HL-60 (cell line): ENCODE measurements at places on chromosomes 16 and 17.

DNA sequence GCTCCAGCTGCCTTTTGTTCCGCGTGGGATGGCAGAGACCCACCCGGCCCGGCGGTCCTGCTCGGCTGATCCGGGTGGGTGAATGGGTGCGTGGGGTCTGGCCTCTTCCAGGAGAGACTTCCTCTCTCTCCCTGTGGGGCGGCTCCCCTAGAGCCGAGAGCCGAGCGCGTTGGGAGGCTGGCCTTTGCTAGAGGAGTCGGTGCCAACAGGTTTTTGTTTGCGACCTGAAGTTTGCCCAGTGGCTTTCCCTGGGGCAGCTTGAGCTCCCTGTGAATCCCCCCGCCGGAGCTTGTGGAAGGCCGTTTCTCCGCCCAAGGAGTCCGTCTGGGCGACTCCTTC lies 970 bp downstream of the EPN2 start:
- no peak for DNase-seq

DNA sequence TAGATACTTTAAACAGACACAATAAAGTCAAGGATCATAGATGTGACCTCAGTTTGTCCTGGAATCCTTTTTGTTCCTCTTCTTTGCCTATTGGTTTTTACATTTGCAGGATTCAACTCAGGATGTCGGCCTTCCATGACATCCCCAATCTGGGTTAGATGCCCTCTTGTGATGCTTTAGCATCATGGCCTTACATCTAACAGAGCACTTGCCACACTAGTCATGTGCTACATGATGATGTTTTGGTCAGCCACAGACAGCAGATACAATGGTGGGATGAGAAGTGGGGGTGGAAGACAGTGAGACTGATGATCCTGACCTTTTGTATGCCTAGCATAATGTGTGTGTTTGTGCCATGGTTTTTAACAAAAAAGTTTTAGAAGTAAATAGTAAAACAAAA lies 1.8 kb upstream of the SYNRG start:
- DNase-seq = no peak

- no peak for DNase-seq
Observed at GRCh38 chr16:89921702-89922476, 1.3 kb upstream of the TUBB3 start.

DNA sequence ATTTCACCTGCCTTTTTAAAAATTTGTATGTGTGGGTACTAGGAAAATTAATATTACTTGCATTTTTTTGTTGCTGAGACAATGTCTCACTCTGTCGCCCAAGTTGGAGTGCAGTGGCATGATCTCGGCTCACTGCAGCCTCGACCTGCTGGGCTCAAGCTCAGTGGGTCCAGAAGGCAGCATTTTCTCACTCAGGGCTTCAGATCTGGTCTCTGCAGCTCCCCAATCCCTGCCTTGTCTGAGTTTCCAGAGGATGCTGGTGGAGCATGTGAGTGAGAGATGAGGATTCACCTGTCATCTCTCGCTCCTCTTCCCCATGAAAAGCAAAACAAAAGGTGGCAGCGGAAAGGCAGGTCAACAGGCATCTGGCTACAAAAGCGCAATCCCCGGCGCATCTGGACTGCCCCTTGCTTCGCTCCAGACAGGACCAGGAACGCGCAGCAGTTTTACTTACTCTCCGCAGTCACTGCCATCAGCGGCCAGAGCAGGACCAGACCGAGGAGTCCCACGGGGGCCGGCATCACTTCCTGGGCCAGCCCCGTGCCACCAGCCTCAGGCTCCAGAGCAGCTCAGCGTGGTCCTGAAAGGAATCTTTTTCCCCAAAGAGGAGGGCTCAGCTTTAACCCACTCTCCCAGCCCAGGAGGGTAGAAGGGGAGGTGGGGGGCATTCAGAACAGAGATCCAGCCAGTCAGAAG lies 59.9 kb downstream of the LITAF start:
- DNase-seq = no peak
